Stimulated activated CD4-positive, alpha-beta T cell treated with anti-CD3 and anti-CD28 coated beads, Interleukin-12 subunit alpha, Interleukin-12 subunit beta, amount 100 ng/mL, for 4 hours (primary cell): ENCODE measurements at places on chromosomes 4 and X.

DNA sequence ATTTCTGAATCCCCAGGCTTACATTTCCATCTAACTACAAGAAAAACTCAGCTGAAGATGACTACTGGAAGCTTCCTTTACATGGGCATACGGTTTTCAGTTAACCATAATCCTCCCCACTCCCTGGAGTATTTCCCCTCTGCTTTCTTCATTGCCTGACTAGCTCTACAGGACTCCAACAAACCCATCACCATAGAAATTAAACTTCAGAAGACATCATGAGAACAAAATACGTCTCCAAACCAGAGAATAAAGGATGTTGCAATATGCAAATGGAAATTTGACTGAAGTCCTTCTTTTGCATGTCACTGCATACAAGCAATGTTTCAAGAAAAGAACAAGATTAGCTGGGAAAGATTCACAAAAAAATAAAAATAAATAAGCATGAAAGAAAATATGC, 170.2 kb upstream of the PCDH18 start:
- DNase-seq: no peak

- peak; percentile 66 for DNase-seq
These were observed 1.5 kb downstream of the SASH3 start for GRCh38 chrX:129781134-129781672.

GRCh38 chr4:145436796-145437195, 44.9 kb upstream of the SMAD1 start:
- no peak for DNase-seq

- DNase-seq: no peak
These were observed 11.3 kb upstream of the FAM47E start for GRCh38 chr4:76240236-76240635.

- DNase-seq: no peak
These were observed 137.4 kb upstream of the AGA start for GRCh38 chr4:177579649-177580048.

DNA sequence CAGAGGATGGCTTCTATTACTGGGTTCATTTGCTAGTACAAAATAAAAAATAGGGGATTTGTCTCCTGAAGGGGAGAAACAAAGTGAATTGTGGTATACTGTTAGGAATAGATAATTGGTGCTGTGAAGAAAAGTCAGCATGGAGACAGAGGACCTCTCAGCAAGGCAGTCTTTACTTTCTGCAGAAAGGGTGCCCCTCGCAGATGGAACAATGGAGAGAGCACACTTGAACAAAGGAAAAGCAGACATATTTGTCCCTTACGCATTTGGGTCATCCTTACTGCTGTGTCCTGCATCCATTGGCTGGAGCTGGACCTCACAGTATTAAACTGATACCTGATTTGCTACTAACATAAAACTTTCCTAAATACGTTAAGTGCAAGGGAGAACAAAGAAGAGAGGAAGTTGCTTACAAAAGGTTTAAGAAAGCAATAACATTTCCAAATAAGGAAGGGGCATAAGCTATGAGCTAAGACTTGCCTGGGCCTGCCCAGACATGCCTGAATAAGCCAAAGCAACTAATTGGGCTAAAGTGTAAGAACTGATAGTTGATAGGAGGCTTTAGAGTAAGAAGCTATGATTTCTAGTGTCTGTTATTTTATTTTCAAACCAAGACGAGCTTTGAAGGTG, 83.8 kb downstream of the CCKAR start:
- DNase-seq: no peak

DNA sequence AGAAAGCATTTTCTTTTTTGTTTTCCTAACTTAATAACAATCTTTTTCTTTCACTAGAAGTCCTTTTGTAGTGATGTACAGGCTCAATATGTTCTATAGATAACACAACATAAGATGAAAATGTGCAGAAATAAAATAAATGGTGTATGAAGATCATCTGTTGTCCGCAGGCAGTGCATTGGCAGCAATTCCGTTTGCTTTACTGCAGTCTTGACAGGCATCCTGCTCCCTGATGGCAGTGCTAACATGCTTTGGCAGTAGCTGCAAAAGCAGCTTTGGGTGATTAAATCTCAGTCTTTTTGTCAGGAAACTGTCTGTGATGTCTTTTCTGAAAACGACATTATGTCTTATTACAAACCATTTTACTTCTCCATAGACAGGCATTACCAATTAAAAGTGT, 131.4 kb downstream of the TRAM1L1 start:
- DNase-seq: no peak

DNA sequence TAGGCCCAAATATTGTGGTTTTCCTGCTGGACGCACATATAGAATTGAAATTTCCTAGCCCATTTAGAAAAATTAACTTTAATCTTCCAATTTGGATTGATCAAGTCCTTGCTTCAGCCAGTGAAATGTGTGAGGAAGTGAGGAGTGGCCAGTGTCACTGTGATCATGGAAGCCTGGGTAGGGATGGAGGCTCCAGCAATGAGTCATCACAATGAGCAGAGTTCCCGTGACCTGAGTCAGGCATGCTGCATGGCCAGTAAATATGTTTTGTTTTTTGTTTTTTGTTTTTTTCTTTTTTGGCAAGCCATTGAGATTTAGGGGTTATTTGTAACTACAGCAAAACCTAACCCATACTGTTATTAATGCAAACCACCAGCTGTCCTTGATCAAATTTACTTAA, 52.1 kb downstream of the IDS start:
- no peak for DNase-seq

DNA sequence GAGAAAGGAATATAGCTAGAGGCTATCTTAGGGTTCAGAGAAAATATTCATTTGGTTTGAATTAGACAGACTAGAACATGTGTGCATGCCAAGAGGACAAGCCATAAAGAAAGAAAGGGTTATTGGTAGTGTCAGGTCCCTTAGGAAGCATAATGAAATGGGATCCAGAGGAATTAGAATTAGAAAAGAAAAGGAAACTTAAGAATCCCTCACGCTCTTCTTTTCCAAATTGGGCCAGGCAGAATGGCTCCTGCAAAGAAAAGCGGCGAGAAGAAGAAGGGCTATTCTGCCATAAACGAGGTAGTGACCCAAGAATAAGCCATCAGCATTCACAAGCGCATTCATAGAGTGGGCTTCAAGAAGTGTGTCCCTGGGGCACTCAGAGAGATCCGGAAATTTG, 4.9 kb upstream of the ABCG2 start:
- no peak for DNase-seq

DNA sequence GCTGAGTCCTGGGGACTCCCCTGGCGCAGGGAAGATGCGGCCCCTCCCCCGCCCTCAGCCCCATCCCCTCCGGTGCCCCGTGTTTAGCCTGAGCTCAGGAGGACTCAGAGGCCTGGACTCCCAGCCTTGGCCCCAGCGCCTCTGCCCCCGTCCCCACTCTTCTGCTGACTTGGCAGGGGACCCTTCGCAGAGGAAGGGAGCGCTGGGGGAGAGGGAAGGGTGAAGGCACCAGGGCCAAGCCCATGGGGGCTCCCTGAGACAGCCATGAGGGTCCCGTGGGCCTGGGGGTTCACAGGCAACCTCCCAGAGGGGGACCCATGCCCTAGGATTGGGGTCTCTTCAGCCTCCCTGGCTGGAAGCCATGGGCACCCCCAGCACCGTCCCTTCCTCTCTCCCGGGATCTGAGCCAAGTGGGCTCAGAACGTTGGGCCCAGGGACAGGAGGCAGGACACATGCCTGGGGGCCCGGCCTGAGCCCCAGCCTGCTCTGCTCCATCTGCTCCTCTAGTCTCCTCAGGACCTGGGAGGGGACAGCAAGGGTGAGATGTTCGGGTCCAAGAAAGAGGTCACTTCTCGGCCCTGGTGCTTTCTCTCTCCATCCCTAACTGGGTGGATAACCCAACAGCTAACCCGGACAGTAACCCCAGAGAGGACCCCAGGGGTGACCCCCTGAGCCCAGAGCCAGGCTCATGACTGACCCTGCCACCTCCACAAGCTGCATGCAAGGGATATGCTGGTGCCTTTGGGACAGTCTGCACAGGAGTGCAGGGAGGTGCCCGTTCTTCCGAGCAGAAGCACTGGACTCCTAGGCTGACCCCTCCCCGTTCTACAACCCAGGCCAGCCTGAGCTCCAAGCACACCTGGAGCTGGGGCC, 1.5 kb upstream of the CPLX1 start:
- DNase-seq: no peak

DNA sequence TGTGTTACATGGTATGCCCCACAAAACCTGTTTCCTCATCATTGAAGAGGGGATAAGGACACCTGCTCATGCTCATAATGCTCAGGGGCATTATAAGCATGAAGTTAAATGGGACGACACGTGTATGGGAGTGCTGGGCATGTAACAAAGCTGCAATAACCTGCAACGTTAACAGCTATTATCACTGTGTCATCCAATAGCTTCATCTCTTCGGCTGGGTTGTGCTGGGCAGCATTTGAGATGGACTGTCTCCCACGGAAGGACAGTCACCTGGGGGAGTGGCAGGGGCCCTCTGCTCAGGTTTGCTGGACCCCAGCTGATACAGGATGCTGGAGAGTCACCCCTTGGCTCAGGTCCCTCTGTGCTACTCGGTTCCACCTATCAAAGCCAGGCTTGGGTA, 94.5 kb downstream of the NSUN7 start:
- no peak for DNase-seq

DNA sequence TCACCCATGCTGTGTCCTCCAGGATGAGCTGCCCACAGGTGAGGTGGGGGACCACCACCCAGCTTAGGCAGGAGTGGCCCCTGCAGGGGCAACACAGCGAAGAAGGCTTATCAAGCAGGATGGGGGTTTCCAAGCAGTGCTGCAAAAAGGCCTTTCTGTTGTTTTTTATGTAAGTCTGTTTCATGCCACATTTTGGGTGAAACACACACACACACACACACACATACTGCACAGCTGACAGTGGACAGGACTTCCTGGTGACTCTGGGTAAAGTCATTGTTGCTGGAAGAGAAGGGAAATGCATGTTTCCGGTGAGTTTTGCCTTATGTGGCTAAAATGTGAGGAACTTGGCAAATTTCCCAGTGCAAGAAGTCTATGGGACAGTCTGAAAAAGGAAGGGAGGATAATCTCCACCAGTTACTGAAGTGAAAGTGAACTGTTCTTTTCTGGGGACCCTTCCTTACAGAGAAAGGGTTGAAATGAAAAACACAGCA, 119.2 kb downstream of the IRF2 start:
- DNase-seq: no peak
